ENCODE measurements at places on chromosomes 7 and 10. TPM values are rescaled to one million over a fixed set of nuclear protein-coding genes. Genes with fewer than 3 reads are reported as not detected.

CALML3 gene
- total RNA-seq: not detected

TACC2 gene
- 20.6 TPM for total RNA-seq

RNF133 gene
- total RNA-seq: 0.29 TPM

LRRD1 gene
- 0.15 TPM for total RNA-seq

ITIH2 gene
- total RNA-seq: not detected

AQP1 gene
- total RNA-seq: 1.2 TPM

SPDYE1 gene
- total RNA-seq: not detected

CYP3A4 gene
- total RNA-seq: not detected

INMT gene
- total RNA-seq: 0.11 TPM
